Stimulated activated CD4-positive, alpha-beta T cell treated with anti-CD3 and anti-CD28 coated beads, Interleukin-12 subunit alpha, Interleukin-12 subunit beta, amount 100 ng/mL, for 4 hours (primary cell): ENCODE measurements at places on chromosomes 1 and 21.

DNA sequence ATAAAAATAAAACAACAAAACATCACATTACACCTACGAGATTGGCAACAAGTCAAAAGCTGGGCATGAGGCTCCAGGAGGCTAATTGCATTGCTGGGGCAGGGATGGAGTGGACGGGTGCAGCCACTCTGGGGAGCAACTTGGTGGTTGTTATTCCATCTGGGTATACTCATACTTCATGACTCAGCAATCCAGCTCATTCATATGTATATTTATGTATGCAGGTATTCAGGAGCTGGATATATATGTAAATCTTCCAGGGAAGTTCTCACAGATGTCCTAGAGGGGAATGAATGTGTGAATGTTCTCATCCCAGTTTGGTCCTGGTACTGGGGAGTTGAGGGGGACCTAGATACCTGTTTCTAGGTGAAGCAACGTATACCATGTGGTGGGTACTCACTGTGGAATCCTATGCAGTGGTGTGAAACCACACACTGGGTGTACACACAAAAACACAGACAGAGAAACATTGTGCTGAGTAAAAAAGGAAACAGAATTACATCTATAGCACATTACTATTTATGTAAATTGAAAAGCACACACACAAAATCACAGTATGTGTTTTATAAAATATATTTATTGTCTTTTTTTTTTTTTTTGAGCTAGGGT lies 79.7 kb upstream of the RAB4A start:
- no peak for DNase-seq

GRCh38 chr1:150964164-150964489 lies 10.5 kb downstream of the CERS2 start:
- DNase-seq: no peak

DNA sequence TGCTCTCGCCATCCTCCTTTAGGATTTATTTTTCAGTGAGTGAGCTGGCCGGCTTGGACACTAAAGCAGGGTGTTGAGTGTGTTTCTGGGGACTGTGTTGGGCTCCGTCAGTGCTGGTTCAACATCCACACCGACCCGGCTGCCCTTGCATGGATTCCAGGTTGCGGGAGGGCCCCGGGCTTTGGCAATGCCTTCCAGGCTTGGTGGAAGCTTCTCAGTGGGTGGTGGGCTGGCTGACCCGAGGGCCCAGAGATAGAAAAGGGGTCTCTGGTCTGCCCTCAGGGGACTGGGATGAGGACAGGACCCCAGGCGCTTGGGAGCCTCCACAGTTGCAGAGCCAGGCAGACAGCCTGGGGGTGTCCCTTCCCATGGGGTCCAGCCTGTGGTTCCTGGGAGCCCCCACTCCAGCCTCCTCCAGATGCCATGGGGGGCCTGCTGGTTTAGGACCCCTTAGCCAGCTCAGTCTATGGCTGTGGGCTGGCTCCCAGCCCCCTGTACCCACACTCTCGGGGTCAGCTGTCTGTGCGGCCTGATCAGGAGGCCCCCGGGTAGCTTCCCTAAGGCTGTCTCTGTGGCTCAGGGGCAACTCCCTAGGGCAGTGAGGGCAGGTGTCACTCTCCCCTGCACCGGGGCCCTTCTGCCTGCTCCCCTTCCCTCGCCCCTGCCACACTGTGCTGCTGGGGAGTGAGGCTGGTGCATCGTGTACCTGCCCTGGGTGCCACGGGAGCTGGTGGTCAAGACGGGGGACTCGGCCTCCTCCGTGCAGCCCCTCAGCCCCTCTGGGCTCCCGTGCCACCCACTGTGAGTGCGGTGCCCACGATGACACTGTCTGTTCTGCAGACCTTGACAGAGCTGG lies 16.5 kb downstream of the PDXK start:
- DNase-seq: no peak

GRCh38 chr1:181608948-181609347 lies 125.6 kb downstream of the CACNA1E start:
- DNase-seq: no peak

DNA sequence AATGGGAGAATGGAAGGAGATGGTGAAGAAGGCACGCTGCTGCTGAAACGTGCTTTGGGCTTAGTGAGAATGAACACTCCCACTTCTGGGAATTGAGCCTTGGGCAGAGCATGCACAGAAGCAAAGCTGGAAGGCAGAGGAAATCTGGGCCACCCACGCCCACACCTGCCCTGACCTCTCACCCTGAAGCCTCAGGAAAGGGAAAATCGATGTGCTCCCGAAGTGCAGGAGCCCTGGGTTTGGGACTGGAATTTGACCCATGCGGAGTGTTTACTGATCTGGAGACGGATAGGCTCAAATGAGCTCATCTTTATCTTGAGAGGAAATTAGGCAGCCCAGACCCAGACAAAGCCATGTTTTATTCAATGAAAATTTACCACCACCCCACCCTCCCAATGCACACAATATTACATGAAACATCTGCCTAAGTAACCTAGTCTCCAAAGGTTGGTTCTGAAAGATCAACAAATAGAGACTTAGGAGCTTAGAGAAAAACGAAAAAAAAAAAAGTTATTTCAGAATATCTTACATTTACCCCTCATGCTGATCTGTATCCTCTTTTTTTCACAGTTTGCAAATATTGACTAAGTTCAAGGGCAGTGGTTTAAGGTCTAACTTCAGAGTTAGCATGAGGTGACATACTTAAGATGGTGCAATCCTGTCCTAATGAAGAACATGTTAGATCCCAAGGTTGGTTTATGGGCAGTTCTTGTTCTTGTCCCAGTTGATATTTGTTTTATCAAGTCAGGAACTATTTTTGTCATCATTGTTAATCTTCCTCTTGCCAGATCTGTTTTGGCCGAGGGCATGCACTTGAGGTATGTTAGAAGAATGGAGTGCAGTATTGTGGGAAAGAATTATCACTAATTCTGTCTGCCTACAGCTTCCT lies 63.0 kb downstream of the PROX1 start:
- DNase-seq: no peak

GRCh38 chr1:67264152-67264551 lies 43.5 kb upstream of the IL12RB2 start:
- DNase-seq: no peak

- DNase-seq: no peak
Measured at GRCh38 chr21:18608226-18608625, 204.6 kb upstream of the TMPRSS15 start.
